ENCODE measurements at places on chromosomes 4 and X.

DNA sequence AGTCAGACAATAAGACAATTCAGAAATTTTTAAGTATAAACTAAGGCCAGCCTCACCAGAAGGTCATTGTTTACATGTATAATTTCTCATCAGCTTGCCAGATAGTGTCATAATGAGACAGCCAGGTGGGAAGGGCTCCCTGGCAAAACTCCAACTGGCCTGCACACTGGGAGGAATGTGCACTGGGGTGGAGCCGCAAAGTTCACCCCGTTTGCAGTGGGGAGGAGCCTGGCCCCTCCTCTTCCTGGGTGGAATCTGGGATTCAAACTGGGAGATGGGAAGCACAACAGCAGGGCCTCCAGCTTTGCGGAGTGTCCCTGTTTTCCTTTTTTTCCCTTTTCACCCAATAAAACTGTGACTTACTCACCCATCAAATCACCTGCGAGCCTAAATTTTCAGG lies 329.9 kb downstream of the SMARCA1 start:
- no peak for DNase-seq

- no peak for DNase-seq
These were observed 290.8 kb upstream of the GIMD1 start for GRCh38 chr4:106659371-106659770.

- DNase-seq: no peak
These were observed 164.4 kb downstream of the QDPR start for GRCh38 chr4:17347445-17347844.

DNA sequence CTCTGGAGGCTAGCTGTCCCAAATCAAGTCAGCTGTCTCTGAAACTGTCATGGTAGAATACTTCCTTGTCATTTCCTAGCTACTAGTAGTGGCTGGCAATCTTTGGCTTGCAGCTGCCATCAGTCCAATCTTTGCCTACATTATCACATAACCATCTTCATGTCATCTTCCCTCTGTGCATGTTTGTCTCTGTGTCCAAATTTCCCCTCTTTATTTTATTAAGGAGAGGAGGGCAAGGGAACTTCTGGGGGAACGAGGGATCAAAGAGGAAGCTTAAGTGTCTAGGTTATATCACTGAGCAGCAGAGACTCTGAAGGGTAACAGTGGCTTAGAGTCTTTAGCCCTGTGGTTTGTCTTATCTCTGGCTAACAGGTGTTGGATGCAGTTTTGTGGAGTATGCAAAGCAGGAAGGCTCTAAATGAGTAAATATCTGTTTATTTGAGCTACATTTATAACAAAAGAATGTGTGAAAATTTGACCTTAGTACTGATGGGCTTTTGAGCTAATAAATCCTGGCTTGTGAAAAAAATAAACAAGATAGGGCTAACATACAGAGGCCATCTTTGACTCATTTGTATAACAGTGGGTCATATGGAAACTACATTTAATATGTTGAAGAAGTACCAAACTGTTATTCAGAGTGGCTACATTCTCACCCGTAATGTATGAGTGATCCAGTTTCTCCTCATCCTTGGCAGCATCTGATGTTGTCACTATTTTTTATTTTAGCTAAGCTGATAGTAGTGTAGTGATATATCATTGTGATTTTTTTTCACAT lies 49.4 kb upstream of the ENOX2 start:
- no peak for DNase-seq

- no peak for DNase-seq
These were observed 6.6 kb upstream of the AVPR2 start for GRCh38 chrX:153897899-153898298.

- DNase-seq: no peak
These were observed 67.9 kb downstream of the SMARCA5 start for GRCh38 chr4:143581331-143581946.

- no peak for DNase-seq
These were observed 99.5 kb downstream of the PPP2R2C start for GRCh38 chr4:6372649-6373525.

DNA sequence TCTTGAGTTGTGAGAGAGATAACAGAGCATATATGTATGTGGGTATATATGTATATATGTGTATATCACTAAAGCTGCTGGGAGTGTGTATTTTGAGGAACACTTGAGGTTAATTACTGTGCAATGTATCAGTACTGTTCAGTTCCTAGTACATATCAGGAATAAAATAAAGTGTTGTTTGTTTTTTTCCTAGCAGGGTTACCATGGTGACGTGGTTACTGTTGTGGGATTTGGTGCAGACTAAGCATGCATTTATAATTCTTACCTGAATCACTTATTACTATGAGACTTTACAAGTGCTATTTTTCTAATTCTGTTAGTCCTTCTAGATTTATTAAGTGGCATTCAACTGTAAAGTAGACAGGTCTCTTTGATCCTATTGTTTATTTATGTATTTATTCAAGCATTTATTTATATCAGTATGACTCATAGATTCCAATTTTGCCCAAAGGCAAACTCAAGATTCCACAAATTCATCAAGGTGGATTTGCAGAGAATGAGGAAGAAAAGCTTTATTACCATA lies 26.9 kb upstream of the BEX4 start:
- no peak for DNase-seq

GRCh38 chrX:44903107-44903506 lies 30.1 kb downstream of the KDM6A start:
- DNase-seq: no peak

DNA sequence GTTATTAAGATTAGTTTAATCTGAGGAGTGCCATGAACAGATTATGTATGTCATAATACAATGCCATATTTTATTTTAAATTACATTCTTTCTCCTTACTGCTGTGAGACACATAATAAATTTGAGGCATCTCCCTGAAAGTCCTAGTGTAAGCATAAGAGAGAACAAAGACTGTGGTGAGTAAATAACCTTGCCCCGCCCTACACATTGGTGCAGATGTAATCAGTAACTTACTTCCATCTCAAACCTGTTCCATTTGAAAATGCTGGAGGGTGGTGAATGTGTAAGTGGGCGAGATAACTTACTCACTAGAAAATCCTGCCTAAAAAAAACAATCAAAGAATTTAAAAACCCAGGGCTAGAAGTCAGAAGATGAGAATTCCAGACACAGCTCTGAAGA lies 338.1 kb upstream of the SLIT2 start:
- no peak for DNase-seq

Data from activated CD4-positive, CD25-positive, alpha-beta regulatory T cell treated with anti-CD3 and anti-CD28 coated beads, Interleukin-2, amount 50 U/mL, for 72 hours (primary cell).